ENCODE measurements at places on chromosomes 12 and 14. TPM values are rescaled to one million over a fixed set of nuclear protein-coding genes. Genes with fewer than 3 reads are reported as not detected.

DNA sequence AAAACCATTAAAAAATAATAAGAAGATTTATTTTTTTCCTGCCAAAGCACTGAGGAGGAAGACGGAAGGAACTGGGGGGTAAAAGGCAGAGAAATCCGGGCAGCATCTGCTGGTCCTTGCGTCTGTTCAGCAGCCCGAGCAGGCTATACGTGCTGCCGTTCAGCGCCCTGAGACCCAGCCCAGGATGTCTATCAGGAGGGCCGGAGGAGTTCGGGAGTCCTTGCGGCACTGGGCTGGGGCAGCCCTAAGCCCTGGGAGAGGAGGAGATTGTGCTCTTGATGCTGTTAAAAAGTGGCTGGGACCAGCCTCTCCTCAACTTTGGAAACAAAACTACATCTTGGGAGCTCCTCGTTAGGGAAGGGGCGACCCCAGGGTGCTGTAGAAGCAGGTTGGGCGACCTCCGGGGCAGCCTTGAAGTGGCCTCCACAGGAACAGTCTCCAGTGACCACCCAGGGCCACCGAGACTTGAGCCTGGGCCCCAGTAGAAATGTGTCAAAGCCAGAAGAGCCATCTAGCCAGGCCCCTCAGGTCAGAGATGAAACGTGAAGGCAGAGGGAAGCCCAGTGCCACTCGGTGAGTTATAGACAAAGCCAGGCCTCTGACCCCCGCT is 14.3 kb downstream of the PGF start:
- no peaks in the 10 kb centered on the region for H3K36me3 ChIP-seq
- no peaks in the 10 kb centered on the region for H3K27me3 ChIP-seq
- peak overlapping the region; percentile 90 for H3K27ac ChIP-seq
- H3K4me3 ChIP-seq: peak overlapping the region; percentile 65
- no peak for DNase-seq
- H3K4me1 ChIP-seq: peaks cover 46% of the 10 kb centered on the region

GRCh38 chr14:50904719-50905118 is 32.9 kb downstream of the ABHD12B start:
- H3K36me3 ChIP-seq: no peaks in the 10 kb centered on the region
- no peak for DNase-seq
- H3K4me1 ChIP-seq: peaks cover 6% of the 10 kb centered on the region

GRCh38 chr14:100771121-100771800 is 44.6 kb downstream of the DLK1 start:
- H3K27ac ChIP-seq: no peak overlapping the region
- no peaks in the 10 kb centered on the region for H3K4me1 ChIP-seq
- no peaks in the 10 kb centered on the region for H3K36me3 ChIP-seq
- H3K27me3 ChIP-seq: peaks cover 9% of the 10 kb centered on the region

- H3K36me3 ChIP-seq: no peaks in the 10 kb centered on the region
- no peak for DNase-seq
- no peaks in the 10 kb centered on the region for H3K4me1 ChIP-seq
- peaks cover 22% of the 10 kb centered on the region for H3K27me3 ChIP-seq
Observed at GRCh38 chr14:51614707-51615106, 37.0 kb upstream of the FRMD6 start.

DNA sequence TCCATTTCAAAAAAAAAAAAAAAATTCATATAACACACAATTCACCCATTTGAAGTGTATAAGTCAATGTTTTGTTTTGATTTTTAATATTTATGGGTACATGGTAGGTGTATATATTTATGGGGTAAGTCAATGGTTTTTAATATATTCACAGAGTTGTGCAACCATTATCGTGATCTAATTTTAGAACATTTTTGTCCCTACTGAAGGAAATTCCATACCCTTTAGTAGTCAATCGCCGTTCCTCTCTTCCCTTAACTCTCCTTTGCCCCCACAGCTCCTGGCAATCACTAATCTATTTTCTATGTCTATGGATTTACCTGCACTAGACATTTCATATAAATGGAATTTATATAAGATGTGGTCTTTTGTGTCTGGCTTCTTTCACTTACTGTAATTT is 92.8 kb downstream of the TRAFD1 start:
- H3K27me3 ChIP-seq: no peaks in the 10 kb centered on the region
- H3K27ac ChIP-seq: peak overlapping the region; percentile 97
- peak overlapping the region; percentile 8 for H3K4me3 ChIP-seq
- H3K36me3 ChIP-seq: peaks cover 4% of the 10 kb centered on the region
- peaks cover 25% of the 10 kb centered on the region for H3K4me1 ChIP-seq

DNA sequence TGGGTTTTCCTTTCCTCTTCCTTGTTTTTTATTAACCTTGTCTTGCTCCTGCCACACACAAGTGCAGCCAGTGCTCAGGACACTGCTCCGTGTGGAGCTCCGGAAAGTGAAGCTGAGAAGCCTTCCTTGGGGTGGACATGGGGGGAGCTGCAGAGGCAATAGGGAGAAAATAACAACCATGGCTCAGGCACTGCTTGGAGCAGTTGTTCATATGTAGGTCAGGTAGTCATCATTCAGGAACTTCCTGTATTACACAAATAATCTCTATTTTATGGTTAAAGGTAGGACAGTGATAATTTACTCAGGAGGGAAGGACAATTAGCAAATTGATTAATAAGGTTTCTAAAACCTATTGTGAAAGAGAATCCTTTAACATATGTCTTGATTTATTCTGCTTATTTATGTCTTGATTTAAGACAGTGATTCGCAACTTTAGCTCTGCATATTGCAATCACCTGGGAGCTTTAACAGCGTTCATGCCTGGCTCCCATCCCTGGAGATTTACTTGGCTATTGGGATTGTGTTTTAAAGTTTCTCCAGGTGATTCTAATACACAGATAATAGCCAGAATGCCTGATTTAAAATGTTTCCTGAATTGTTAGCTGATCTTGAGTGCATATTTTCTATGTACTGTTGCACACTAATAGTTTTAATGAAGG is 92.1 kb downstream of the ETV6 start:
- no peak overlapping the region for H3K27ac ChIP-seq
- H3K4me1 ChIP-seq: peaks cover 59% of the 10 kb centered on the region
- no peaks in the 10 kb centered on the region for H3K27me3 ChIP-seq
- peaks cover 7% of the 10 kb centered on the region for H3K36me3 ChIP-seq
- DNase-seq: no peak
- H3K4me3 ChIP-seq: no peak overlapping the region

GRCh38 chr14:24828486-24828885 is 194.5 kb upstream of the GZMB start:
- no peak overlapping the region for H3K4me3 ChIP-seq
- H3K27ac ChIP-seq: no peak overlapping the region
- DNase-seq: no peak
- no peaks in the 10 kb centered on the region for H3K36me3 ChIP-seq
- no peaks in the 10 kb centered on the region for H3K4me1 ChIP-seq

- H3K4me3 ChIP-seq: no peak overlapping the region
- no peak for DNase-seq
- H3K4me1 ChIP-seq: no peaks in the 10 kb centered on the region
- H3K27ac ChIP-seq: no peak overlapping the region
- H3K27me3 ChIP-seq: peaks cover 41% of the 10 kb centered on the region
Observed at GRCh38 chr12:106652510-106653015, 69.8 kb downstream of the RFX4 start.

DNA sequence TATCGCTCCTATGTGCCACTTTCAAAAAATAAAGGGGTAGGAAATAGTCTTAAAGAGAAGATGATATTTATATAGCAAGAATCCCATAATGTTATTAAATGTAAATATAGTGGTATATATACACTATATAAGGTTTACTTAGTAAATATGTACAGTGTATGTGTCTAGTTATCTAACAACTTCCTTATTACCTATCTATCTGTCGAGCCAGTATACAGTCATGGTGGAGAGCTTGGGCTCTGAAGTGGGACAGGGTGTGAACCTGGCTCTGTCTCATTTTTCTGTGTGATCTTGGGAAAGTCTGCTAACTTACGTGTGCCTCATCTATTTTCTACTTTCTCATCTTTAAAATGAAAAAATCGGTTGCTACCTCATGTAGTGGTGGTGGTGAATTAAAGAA is 62.8 kb upstream of the SINHCAF start:
- H3K27me3 ChIP-seq: no peaks in the 10 kb centered on the region
- H3K4me1 ChIP-seq: peaks cover 5% of the 10 kb centered on the region
- peaks cover 27% of the 10 kb centered on the region for H3K36me3 ChIP-seq
- H3K4me3 ChIP-seq: no peak overlapping the region

- H3K36me3 ChIP-seq: no peaks in the 10 kb centered on the region
- H3K27ac ChIP-seq: peak overlapping the region; percentile 72
- H3K4me3 ChIP-seq: no peak overlapping the region
- H3K27me3 ChIP-seq: peaks cover 76% of the 10 kb centered on the region
Observed at GRCh38 chr12:6326316-6327228, 15.3 kb downstream of the TNFRSF1A start.

DNA sequence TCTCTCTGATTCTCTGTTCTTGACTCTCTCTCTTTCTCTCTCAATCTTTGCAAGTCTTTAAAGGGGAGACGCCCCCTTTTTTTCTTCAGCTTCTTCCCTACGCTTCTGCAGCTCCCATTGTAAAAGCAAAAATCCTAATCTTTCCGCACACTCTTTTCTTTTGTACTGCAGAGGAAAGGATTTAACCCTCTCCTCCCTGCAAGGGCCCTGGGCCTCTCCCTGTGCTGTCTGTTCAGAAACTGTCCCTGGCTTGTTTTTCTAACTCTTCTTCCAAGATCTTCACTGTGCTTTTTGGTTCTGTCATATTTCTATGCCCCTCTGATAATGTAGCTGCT is 10.9 kb upstream of the SALL2 start:
- peak overlapping the region; percentile 30 for H3K4me3 ChIP-seq
- DNase-seq: no peak
- no peaks in the 10 kb centered on the region for H3K36me3 ChIP-seq

DNA sequence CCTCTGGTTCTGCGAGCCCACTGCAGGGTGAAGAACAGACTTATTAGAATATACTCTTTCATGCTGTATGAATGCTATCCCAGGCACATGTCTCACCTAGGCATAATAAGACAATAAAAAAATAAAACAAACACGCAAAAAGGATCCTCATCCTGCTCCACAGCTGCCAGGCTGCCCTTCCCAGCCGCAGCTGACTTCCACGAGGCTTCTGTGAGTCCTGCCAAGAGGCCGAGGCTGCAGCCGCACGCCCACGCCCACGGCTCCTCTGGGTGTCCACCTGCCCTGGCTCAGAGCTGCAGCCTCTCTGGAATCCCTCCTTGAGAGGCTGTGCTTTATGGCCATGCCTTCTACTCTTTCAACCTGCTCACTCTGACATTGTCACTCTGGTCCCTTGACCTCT is 6.9 kb downstream of the SMIM41 start:
- H3K4me3 ChIP-seq: no peak overlapping the region
- peaks cover 39% of the 10 kb centered on the region for H3K27me3 ChIP-seq
- DNase-seq: no peak
- H3K4me1 ChIP-seq: peaks cover 39% of the 10 kb centered on the region

DNA sequence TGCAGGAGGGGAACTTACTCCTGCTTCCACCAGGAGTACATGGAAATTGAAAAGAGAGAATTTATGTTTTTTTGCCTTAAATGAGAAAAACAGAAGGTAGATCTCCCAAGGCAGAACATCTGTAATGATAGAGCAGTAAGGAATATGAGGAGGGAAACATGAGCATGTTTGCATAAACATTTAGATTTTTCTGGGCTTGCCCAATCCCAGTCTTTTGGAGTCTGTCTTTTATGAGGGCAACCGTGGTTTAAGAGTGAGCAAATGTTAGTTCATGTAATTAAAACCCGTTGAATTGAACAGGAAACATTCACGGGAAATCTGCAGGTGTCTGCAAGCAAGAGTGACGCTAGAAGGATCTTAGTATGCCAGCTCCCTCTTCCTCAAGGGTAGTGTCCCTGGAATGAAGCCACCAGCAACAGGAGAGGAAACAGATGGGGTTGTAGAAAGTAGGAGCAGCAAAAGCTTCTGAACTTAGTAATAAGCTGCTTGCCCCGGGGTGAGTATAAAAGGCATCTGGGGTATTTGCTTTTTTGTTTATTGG is 79.3 kb downstream of the ARF6 start:
- no peaks in the 10 kb centered on the region for H3K36me3 ChIP-seq
- peaks cover 50% of the 10 kb centered on the region for H3K4me1 ChIP-seq
- peak overlapping the region; percentile 85 for H3K4me3 ChIP-seq

DNA sequence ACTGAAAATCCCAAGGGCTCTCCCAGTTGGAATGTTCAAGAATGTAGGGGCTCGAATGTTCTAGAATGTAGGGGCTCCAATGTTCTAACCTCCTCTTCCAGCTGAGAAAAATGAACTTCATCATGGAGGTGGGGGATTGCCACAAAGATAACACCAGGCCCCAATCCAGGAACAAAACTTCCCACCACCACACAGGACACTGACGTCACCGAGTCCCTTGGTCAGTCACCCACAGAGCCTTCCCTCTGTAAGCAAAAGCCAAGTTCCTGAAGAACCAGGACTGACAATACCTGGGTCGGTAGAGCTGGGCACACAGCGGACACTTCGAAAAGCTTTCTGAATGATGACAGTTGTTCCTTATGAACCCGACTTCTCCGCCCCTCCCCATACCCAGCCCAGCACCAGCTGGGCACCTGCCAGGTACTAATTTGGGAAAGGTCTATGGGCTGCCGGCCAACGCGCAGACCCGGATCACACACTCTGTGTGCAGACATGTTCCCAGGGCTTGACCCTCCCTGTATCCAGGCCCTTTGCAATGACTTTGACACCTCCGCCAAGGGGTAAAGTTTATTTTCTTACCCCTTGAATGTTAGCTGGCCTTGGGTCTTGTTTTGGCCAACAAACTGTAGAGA is 18.9 kb downstream of the ITPK1 start:
- H3K27me3 ChIP-seq: no peaks in the 10 kb centered on the region
- DNase-seq: no peak
- H3K4me3 ChIP-seq: no peak overlapping the region
- peak overlapping the region; percentile 24 for H3K27ac ChIP-seq

- H3K36me3 ChIP-seq: peaks cover 8% of the 10 kb centered on the region
- peak; percentile 26 for DNase-seq
- peak overlapping the region; percentile 88 for H3K27ac ChIP-seq
- peaks cover 24% of the 10 kb centered on the region for H3K4me1 ChIP-seq
- peak overlapping the region; percentile 45 for H3K4me3 ChIP-seq
Observed at GRCh38 chr14:91911474-91912032, 35.9 kb downstream of the FBLN5 start.

DNA sequence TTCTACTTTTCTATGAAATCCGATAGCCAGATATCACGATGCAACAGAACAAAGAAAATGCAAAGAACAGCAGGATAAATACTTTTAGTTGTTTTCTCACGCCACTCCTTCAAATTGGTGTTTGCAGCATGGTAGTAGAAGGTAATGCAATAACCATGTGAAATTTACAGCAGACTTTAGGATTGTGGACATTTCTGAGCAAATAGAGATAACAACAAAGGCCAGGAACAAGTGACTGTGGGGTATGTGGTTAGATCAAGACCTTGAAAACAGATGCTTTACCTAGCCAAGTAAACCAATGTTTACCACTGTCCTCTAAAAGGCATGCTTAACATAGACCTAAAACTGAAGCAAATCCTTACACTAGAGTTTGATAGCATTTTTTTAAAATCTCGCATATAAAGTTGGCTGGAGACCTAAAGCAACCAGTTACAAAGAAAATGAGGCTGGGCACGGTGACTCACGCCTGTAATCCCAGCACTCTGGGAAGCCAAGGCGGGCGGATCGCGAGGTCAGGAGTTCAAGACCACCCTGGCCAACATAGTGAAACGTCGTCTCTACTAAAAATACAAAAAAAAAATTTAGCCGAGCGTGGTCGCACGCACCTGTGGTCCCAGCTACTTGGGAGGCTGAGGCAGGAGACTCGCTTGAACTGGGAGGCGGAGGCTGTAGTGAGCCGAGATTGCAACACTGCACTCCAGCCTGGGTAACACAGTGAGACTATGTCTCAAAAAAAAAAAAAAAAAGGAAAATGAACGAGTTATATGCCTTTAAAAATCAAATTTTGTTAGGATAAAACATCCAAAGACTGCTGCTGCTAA is 123.2 kb upstream of the FOXN3 start:
- H3K4me1 ChIP-seq: peaks cover 50% of the 10 kb centered on the region
- no peaks in the 10 kb centered on the region for H3K36me3 ChIP-seq
- DNase-seq: no peak
- H3K27me3 ChIP-seq: no peaks in the 10 kb centered on the region
- H3K27ac ChIP-seq: no peak overlapping the region

Gene FOXN4
- not detected for polyA plus RNA-seq

Gene SLCO1B3
- not detected for polyA plus RNA-seq

Gene MGP
- 0.29 TPM for polyA plus RNA-seq

Gene PDZRN4
- polyA plus RNA-seq: not detected

Data from naive B cell (primary cell).